ENCODE measurements at places on chromosomes 12 and 14. TPM values are rescaled to one million over a fixed set of nuclear protein-coding genes. Genes with fewer than 3 reads are reported as not detected.

The PZP gene
- total RNA-seq: not detected

The IL23A gene
- not detected for total RNA-seq

The KCNK13 gene
- total RNA-seq: not detected

The NABP2 gene
- total RNA-seq: 2.8 TPM

The ANP32D gene
- total RNA-seq: not detected

The DAO gene
- not detected for total RNA-seq

The DIO2 gene
- 17.8 TPM for total RNA-seq

The AMDHD1 gene
- total RNA-seq: 0.96 TPM

The OVCH1 gene
- total RNA-seq: 2.6 TPM

The ACVR1B gene
- total RNA-seq: 18.7 TPM

The UNC79 gene
- not detected for total RNA-seq

The PTPN21 gene
- total RNA-seq: 18.1 TPM

The IL26 gene
- not detected for total RNA-seq

The HOXC9 gene
- total RNA-seq: 1.2 TPM

The SMIM41 gene
- total RNA-seq: 7.9 TPM

The ACOT6 gene
- not detected for total RNA-seq

The CLEC4C gene
- not detected for total RNA-seq

The KCNH3 gene
- not detected for total RNA-seq

The NRIP2 gene
- total RNA-seq: 9.7 TPM

The OTX2 gene
- not detected for total RNA-seq

The ACSS3 gene
- total RNA-seq: 11.6 TPM

The ACAD10 gene
- 32.0 TPM for total RNA-seq

The SLC6A12 gene
- 1.4 TPM for total RNA-seq

The MYF5 gene
- total RNA-seq: not detected

The CIROP gene
- total RNA-seq: not detected

The SLC15A5 gene
- total RNA-seq: not detected

The MANSC1 gene
- 72.1 TPM for total RNA-seq

The TC2N gene
- 37.8 TPM for total RNA-seq

The BICDL1 gene
- not detected for total RNA-seq

The SLC48A1 gene
- 144 TPM for total RNA-seq

The RPL10L gene
- not detected for total RNA-seq

The NYNRIN gene
- total RNA-seq: 23.1 TPM

The GDF3 gene
- not detected for total RNA-seq
